ENCODE measurements at places on chromosomes 3 and 15.
A peak's percentile ranks its signal among the peaks of the same experiment; 100 is the strongest.

DNA sequence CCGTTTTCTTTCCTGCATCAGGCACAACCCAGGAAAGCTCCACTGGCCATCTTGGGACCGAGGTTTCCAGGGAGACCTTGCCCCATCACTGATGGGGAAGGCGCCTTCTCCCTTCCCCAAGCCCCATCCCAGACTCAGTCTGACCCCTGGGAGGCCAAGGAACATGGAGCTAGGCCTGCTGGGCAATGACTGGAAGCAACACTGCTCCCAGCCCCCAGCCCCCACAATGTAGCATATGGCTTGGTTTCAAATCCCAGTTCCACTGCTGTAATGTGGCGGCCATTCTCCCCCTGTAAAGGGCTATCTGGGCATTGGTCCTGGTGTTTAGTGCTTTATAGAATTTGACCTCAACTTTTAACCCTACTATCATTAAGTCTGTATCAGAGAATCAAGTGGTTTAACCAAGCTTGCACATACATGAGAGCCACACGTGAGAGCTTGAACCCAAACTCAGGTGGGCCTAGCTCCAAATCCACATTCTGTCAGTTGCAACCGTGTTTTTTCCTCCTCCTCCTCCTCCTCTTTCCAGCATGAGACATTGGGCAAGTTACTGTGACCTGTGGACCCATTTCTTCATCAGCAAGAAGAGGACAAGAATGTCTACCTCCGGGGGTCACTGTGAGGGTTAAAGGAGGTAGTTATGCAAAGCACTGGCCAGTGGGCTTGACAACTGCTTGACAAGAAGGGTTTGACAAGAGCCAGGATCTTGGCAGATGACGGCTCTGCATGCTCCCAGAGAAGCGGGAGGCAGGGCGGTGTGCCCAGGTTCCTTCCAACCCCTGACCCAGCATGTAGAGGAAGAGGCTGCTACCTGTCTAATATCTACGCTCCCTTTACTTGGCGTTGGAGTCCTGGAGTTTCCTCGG is 37.4 kb downstream of the KLHL25 start:
- no peak for DNase-seq

- no peak for DNase-seq
These were observed 80.0 kb downstream of the COL6A5 start for GRCh38 chr3:130425484-130425883.

DNA sequence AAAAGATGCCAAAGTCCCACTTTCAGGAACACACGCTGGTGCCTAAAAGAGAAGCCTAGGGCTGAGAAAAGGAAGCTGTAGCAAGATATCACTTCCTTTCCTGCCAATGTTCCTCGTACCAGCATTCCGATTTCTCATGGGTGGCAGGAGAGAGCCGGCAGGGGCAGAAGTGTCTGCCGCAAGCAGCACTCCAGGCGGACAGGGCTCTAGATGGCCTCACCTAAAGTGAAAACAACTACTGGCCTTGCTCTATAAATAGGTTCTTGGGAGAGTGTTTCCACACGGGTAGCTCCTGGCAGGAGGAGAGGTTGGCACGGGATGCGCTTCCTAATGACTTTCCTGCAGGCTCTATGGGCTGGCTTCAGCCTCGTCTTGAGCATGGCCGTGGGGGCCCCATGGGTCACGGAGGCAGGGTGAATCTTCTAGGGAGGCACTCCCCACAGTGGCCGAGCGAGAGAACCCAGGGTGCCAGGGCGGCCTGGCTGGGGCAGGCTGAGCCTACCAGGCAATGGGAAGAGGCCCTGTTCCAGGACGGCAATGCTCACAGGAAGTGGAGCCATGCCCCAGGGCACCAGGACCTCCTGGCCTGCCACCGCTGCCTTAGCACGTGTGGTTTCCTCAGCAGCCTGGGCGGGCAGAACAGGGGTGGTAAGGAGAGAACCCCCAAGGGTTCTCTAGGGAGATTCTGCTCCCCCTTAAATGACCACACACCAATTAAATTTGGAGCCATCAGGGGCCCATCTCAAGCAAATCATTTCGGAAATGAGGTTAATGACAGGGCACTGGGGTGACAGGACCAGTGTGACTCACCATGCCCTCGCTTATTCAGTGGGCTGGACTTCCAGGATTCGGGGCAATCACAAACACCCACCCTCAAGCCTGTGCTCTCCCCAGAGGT is 14.6 kb upstream of the DUSP7 start:
- DNase-seq = no peak

DNA sequence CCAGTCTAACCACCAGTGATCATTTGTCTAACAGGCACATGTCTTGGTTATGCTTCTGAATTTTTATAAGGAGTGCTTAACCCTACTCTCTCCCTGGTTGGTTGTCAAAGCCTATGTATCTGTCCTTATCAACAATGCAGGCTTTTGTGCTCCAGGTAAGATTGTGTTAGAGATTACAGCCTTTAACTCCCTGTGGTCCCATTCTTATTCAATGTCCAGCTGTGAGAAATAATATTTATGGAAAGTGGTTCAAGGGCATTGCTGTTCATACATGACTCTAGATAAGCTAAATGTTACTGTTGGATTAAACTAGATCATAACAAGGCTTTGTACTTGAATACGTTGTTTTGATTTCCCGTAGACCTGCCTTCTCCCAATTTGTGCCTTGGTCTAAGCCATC is 146.1 kb upstream of the TSC22D2 start:
- no peak for DNase-seq

GRCh38 chr15:33654860-33655259 is 313.4 kb upstream of the CHRM5 start:
- DNase-seq = no peak

DNA sequence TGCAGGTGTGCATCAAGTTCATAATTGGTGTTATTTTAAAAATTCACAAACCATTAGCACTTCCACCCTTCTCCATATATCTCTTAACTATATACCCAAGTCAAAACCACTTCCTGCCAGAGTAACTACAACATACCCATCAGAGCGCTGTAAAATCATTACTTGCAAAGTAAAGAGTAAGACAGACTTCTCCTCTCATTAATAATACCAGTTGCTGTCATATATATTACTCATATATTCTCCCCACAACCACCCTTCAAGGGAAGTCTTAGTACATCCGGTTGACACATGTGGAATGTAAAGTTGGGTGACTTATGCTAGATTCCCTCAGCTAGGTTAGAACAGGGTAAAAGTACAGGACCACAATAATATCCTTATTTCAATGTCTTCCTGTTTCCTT is 5.6 kb downstream of the TERC start:
- DNase-seq = peak; percentile 71

DNA sequence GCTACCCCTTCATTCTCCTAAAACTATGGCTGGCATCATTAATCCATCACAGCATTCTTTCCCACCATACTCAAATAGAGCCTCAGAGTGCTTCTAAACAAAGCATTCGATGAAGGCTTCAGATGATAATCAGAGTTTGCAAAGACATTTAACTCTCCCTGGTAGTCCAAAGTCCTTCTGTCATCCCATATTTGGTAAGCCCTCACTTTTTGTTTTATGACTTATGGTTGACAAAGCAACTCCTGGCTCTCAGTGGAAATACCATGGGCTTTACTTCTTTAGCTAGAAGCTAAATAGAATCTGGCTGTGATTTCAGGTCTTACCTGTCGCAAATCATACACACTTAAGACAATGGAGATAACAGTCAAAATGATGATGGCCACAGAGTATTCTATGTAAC is 27.8 kb downstream of the ATP13A5 start:
- no peak for DNase-seq

GRCh38 chr3:37475435-37475834 is 301.1 kb upstream of the LRRFIP2 start:
- no peak for DNase-seq

DNA sequence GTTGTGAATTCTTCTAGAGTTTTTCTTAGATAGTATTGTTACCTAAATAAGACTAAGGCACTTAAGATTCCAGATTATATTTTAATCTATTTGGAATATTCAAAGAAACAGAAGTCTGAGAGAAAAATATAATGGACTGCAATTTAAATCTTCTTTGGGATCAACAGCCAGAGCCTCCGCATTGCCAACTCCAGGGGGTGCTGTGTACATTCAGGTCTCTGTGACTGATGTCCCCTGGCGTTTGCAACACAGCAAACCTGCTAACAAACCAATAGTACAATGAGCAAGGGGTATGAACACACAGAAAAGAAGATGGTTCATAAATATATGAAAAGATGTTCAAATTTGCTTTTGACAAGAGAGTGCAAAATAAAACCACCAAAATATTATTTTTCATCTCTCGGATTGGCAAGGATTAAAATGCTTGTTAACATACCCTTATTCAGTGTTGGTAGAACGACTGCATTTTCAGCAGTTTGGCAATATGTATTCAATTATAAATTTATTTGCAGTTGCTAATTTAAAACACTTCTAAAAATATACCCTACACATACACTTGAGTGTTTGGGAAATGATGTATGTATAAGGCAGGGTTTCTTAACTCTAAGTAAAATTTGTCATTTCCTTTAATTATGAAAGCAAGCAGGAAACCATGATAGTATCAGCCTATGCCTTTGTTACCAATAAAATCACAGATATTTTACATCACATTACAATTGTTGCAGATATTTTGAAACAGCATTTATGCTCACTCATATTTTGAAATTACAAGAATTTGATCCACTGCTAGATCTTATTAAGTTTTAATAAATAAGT is 16.1 kb upstream of the TM4SF1 start:
- DNase-seq = peak; percentile 88

- DNase-seq = no peak
These were observed 47.6 kb downstream of the MITF start for GRCh38 chr3:69786854-69787253.

GRCh38 chr3:172606021-172606420 is 82.8 kb upstream of the TNFSF10 start:
- no peak for DNase-seq

DNA sequence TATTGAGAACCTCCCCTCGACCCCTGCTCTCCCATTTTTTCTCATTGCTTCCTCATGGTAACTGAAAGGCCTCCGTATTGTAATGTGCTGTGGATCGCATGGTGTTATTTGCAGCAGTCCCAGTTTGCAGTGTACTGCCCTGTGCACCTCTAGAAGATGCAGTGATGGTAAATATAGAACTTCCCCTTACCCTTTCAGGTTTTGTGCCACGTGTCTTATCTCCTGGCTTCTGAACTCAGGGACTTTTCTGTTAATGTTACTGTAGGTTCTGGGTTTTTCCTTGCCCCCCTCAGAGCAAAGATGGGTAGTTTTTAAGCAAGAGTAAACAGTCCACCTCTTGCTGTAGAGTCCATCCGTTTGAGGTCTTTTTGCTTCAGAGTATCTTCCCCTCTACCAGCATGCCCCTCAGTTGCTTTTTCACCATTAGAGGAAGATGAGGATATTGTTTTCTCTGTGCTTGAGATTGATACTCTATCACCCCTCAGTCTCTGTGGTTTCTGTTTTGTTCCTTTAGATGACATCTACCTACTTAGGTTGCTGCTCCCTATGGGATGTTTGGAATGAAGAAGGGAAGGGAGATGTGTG is 22.4 kb downstream of the CHD2 start:
- DNase-seq = no peak

- no peak for DNase-seq
These were observed 228.7 kb downstream of the TBL1XR1 start for GRCh38 chr3:176968631-176969030.

GRCh38 chr15:70859322-70859908 is 5.5 kb upstream of the LARP6 start:
- DNase-seq = no peak

DNA sequence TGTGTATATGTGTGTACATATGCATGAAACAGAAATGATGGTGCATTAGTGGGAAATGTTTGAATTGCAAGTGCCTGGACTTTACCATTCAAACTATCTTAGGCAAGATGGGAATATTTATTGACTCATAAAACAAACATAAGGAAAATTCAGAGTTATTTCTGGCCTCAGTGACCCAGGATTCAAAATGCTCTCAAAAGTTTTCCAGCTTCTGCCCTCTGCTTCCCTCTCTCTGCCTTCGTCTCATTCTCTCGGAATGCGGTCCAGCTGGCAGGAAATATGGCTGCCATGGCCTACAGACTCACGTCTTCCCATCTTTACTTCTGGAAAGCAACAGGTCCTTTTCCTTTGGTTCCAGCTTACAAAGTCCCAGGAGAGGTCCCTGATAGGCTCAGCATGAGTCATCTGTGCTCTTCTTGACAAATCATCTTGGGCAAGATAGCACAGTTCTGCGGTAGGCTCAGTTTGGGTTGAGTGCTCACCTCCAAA is 8.7 kb upstream of the ZNF774 start:
- no peak for DNase-seq

- DNase-seq = no peak
These were observed 70.5 kb downstream of the CHL1 start for GRCh38 chr3:267101-267500.

DNA sequence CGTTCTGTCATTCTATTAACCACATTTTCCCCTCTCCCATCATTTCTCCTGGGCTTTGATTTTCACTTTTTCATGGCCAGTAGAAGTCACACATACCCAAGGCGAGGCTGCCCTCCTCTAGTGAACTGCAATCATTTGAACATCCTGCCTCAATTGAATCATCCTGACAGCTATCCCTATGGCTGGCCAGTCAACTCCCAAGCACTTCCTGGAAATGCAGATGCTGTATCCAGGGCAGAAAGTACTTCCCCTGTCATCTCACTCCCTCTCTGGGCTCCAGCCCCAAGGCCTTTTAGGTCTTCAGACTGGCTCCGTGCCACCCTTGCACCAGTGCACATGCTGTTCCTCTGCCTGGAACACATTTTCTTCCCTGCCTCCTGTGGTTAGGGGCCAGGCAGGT is 738.3 kb upstream of the CFAP20DC start:
- no peak for DNase-seq

DNA sequence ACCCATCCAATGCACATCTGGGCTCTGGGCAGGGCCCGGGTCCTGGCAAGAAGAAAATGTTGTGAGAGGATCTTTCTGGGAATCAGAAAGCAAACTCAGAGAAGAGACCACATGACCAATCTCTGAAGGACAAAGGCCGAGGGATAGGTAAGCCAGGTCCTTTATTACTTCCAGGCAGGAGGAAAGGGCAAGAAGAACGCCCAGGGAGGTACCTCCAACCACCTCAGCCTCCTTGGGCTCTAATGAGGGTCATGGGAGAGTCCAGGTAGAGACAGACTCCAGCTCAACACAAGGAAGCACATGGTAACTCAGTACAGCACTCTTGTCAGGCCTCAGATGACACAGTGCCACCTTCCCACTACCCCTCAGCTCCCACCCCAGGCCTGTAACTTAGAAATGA is 26.0 kb downstream of the ZNF445 start:
- no peak for DNase-seq

All from AML-193 (cell line).